Glutamatergic neuron (in vitro differentiated cells): ENCODE measurements at places on chromosomes 3 and 15. TPM values are rescaled to one million over a fixed set of nuclear protein-coding genes. Genes with fewer than 3 reads are reported as not detected.

- no peak overlapping the region for H3K4me3 ChIP-seq
- DNase-seq, result no peak
- H3K27me3 ChIP-seq, result no peaks in the 10 kb centered on the region
These were observed 292.9 kb upstream of the ATP10A start for GRCh38 chr15:26156051-26156450.

The ADAMTS17 gene
- 6.8 TPM for total RNA-seq

The GSK3B gene
- total RNA-seq, result 138 TPM

The LRRC3B gene
- total RNA-seq, result 1.9 TPM

The RBMS3 gene
- total RNA-seq, result 65.1 TPM

The ACKR4 gene
- total RNA-seq, result 0.22 TPM
